ENCODE measurements at places on chromosomes 3 and 15.

- no peak for DNase-seq
Observed at GRCh38 chr15:59170295-59171066, 36.2 kb upstream of the LDHAL6B start.

GRCh38 chr3:29453284-29454001 is 172.6 kb downstream of the RBMS3 start:
- DNase-seq, result no peak

DNA sequence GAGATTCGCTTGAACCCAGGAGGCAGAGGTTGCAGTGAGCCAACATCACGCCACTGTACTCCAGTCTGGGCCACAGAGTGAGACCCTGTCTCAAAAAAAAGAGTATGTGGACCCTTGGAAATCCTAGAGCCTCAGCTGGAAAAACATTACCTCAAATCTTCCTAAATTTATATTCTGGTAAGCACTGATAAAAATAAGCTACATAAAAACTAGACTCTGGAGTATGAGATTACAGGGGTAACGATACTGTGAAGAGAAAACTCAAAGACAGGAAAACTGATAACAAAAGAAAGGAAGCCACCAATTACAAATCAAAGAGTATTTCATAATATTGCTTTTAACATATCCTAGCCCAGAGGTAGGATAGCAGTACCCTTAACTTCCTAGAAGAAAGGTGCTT is 30.3 kb downstream of the SETD2 start:
- DNase-seq, result no peak

DNA sequence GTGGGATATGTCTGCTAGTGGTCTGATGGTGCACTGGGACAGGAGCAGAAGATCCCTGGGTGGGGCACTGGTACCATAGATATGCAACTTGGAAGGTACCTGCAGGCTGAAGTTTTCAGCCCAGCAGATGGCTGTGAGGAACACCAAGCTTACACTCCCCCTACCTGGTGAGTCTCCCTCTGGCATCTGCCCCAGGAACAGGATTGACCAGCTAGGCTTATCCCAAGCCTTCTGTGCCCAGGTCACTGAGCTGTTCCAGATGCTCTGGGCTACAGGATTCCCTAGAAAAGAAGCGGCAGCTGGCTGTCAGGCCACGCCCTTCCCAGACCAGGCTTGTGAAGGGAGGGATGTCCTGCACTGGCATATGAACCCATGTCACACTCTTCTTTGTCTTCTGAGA is 1130.0 kb downstream of the NAALADL2 start:
- no peak for DNase-seq

GRCh38 chr3:127457094-127457475 is 133.4 kb downstream of the TPRA1 start:
- no peak for DNase-seq

GRCh38 chr3:72398781-72399180 is 449.5 kb downstream of the SHQ1 start:
- DNase-seq, result no peak

GRCh38 chr15:62788224-62788623 is 254.3 kb upstream of the TPM1 start:
- DNase-seq, result no peak

GRCh38 chr15:57025264-57025926 is 107.0 kb downstream of the TCF12 start:
- DNase-seq, result no peak

Measured in GM12892 (cell line).